ENCODE measurements at places on chromosomes 3 and 15.

DNA sequence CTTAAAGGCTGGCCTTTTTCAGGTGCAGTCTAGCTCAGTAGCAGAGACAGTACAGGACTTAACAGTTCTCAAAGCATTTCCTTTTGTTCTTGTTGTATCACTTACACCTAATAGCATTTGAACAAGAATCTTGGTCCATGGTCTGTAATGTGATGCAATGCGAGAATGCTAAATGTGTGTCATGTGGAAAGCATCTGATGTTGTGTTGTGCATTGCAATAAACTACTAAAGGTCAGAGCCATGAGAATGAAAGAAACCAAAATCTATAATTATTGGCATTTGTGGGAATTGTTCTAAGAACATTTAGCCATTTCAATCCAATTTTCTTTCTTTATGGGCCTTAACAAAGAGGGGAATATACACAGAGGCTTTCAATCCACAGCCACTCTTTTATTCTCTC lies 324.5 kb upstream of the ROBO2 start:
- DNase-seq, result no peak

GRCh38 chr15:62929000-62929357 lies 113.6 kb upstream of the TPM1 start:
- no peak for DNase-seq

- DNase-seq, result no peak
These were observed 44.6 kb downstream of the TFDP2 start for GRCh38 chr3:142104763-142105162.

DNA sequence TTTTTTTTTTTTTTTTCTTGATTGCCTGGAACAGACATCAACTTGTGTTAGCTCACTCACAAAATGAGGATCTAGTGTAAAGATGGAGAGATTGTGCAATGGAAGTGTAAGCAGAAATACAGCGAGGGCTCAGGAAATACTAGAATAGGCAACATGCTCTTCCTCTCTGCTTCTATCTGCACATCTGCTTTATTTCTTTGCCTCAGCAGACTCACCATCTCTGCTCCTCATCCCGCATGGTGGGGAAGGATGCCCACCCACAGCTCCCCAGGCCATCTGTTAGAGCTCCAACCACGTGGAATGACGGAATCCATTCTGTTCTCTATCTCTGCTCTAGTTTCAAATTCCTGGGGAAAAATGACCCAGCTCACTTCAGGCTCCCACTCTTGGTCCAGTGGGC lies 128.0 kb upstream of the ADAMTS9 start:
- DNase-seq, result no peak

DNA sequence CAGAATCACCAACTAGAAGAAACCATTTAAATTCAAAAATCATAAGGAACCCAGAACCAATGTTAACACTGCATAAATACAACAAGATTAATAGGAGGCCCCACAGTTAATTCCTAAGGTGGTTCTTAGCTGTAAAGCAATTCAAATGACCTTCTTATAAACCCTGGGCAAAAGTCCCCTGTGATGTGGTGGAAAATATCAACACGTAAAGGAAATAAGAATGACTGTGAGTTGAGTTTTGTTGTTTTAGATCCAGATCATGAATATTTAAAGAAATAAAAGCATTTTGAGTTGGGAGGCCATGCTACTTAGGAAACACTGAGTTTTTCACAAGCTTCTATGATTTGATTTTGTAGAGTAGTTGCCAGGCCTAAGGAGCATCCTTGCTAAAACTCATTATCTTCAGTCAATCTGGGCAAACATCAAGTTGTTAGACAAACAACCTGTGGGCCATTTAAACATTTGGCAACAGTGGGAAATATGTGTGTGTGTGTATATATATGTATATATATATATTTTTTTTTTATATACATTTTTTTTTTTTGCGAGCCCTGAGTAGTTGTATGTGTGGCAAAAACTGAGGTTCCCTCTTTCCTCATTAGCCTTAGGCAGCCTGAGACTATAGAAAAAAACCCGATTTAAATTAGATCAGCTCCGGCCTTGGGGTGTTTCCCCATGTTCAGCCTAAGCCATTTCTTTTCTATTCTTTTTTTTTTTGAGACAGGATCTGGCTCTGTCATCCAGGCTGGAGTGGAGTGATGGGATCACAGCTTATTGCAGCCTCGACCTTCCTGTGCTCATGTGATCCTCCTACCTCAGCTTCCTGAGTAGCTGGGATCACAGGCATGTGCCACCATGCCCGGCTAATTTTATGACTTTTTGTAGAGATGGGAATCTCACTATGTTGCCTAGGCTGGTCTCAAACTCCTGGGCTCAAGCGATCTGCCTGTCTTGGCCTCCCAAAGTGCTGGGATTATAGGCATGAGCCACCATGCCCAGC lies 8.0 kb upstream of the PXK start:
- no peak for DNase-seq

- no peak for DNase-seq
These were observed 207.3 kb downstream of the NECTIN3 start for GRCh38 chr3:111278959-111279358.

- no peak for DNase-seq
These were observed 8.6 kb upstream of the CERS3 start for GRCh38 chr15:100537331-100537730.

GRCh38 chr15:91620229-91620628 lies 233.3 kb upstream of the SLCO3A1 start:
- no peak for DNase-seq

DNA sequence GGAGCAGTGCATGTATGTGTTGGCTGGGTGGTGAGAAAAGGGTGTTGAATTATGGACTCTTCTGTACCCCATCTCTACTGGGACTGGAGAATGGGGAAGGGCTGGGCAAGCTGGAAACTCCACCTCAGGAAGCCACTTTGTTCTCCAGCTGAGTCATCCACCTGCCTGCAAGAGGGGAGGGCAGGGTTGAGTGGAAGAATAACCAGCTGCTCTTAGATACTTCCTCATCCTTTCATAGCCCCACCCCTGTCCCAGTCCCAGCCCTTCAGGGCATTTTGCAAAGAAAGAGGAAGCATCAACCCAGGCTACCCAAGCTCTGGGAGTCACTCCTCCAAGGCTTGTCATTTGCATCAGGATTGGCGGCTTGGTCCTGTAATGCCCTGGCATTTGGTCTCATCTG lies 33.1 kb downstream of the RAB11A start:
- no peak for DNase-seq

GRCh38 chr3:122246199-122246598 lies 62.7 kb downstream of the CASR start:
- no peak for DNase-seq

GRCh38 chr3:47347217-47347801 lies 33.5 kb upstream of the PTPN23 start:
- DNase-seq, result no peak

DNA sequence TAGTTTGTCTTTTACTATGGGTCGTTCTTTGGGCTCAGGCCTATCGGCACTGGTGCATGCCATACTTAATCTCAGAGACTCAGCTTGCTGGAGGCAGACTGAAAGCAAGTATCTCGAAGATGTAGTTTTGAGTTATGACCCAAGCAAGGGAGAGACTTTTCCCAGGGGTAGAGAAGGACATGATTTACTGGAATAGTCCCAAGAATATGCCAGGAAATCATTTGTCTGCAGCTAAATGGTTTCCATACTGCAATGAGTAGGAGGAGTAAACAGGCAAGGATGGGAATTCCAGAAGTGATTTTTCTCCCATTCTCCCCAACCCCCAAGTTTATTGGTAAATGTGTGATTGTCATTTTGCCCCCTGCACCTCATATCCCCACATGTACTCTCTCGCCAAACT lies 35.4 kb upstream of the LACTB start:
- DNase-seq, result no peak

DNA sequence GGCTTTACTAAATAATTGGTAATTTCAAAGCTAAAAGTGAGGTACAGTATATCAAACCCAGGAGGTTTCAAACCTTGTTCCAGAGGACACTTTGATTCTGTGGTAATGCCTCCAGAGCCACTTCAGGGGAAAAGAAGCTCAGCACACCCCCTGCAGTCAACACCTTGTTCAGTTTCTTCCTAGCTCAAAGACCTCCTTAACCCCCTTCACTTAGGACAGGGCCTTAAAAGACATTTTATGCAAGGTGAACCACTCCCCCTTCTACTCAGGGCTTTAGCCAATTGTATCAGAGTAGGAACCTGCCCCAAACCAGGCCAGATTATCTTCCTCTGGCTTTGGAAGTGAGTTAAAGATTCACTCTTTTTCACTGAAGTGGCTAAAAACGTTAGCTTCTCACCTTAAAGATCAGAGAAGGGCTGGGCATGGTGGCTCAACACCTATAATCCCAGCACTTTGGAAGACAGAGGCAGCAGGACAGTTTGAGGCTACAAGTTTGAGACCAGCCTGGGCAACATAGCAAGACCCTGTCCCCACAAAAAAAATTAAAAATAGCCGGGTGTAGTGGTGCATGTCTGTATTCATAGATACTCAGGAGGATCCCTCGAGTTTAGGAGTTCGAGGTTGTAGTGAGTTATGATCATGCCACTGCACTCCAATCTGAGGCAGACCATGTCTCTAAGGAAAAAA lies 3.4 kb downstream of the DENND6A start:
- no peak for DNase-seq

DNA sequence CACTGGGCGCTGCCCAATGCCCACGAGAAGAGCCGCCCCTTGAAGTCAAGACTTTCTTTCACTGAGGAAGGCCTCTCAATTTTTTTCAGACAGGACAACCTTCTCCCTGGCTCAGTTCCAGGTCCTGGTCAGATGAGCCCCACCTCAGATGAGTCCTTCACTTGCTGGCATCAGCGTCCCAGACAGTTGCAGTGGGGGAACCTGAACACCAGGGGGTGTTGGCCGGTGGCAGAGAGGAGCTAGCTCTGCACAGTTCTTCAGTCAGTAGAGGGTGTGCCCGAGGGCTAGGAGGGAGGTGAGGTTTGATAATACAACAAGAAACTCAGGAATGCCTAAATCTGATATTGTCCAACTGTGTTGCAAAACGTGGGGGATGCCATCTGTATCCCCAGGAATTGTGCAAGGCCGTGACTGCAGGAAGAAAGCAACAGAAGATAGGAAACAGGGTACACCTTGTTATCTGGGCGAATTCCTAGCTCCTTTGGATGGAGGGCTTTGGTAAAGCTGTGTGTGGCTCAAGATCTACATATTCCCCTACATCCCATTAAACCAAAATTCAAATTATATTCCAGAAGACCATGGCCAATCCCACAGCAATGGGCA lies 34.3 kb downstream of the CCR3 start:
- peak; percentile 54 for DNase-seq

DNA sequence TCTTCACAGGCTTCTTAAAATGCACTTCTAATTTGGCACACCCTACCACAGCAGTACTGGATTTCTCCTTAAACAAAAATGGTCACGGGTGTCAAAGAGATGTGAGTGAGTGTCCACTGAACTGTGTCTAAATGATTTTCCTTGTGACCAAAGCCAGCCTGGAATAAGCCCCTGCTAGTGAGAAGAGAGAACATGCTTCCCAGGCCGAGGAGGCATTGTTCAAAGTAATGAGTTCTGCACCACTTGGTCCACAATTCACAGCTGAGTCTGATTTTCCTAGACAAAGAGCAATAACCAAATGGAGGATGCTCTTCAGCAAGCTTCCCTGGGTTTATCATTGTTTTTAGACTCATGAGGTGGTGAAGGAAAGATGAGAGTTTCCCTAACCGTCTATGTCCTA lies 3.8 kb downstream of the PLCH1 start:
- DNase-seq, result no peak

Data from activated CD8-positive, alpha-beta memory T cell treated with anti-CD3 and anti-CD28 coated beads for 4 hours (primary cell).